ENCODE measurements at places on chromosomes 7 and 10. TPM values are rescaled to one million over a fixed set of nuclear protein-coding genes. Genes with fewer than 3 reads are reported as not detected.

DNA sequence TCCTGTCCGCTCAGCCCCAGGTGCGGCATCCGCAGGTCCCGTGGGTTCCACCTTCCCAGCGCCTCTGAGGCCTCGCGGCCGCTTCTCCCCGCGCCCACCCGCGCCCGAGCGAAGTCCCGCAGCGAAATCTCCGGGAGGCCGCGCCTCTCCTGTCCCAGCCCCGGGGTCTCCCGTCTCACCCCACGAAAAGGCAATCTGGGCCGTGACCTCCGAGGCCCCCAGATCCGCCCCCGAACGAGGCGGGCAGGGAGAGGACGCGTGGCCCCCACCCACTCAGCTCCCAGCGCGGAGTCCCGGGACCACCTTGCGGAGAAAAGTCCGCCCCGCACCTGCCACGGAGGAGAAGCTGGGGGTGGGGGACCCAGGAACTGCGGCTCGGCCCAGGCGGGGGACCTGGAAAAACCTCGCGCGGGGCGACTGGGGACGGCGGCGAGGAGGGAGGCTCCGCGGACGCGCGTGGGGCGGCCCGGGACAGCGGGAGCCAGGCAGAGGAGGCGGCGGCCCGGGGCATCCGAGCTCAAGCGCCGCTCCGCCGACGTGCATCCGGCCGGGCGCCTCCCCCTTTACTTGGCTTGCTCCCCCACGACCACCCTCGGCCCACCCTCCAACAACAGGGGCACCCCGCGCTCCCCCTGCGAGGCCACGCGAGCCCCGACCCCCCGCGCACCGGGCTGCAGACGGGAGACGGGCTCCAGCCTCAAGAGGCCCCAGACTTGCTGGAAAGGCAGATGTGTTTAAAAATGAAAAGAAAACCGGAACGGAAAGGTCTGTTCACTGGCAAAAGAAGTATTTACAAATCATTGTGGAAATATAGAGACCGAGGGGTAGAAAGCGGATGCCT is 33.0 kb upstream of the RNF32 start:
- no peak overlapping the region for H3K27ac ChIP-seq
- peaks cover 7% of the 10 kb centered on the region for H3K4me1 ChIP-seq
- H3K4me3 ChIP-seq: no peak overlapping the region
- H3K36me3 ChIP-seq: no peaks in the 10 kb centered on the region
- H3K27me3 ChIP-seq: peaks cover 37% of the 10 kb centered on the region
- DNase-seq: peak; percentile 13

DNA sequence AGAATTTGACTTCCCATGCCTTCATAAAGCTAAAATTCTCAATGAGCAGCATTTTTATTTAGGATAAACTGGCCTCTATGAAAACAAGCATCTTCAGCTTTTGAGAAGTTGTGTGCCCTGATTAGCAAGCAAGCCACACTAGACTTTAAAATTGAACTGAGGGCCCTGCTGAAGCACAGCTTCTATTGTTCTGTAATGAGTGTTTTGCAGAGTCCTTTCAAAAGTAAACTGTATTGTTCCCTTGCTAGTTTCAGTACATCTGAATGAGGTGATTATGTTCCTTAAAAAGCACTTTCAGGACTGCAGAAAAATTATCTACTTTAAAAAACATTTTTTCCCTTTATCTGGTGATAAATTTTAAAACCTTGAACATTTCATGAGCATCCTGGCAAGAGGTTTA is 113.3 kb upstream of the PRPS1L1 start:
- no peaks in the 10 kb centered on the region for H3K4me1 ChIP-seq
- H3K27me3 ChIP-seq: no peaks in the 10 kb centered on the region
- DNase-seq: no peak
- no peak overlapping the region for H3K27ac ChIP-seq

- H3K36me3 ChIP-seq: no peaks in the 10 kb centered on the region
- H3K4me1 ChIP-seq: no peaks in the 10 kb centered on the region
- no peak overlapping the region for H3K4me3 ChIP-seq
- H3K27ac ChIP-seq: no peak overlapping the region
Observed at GRCh38 chr7:70790215-70791073, 341.5 kb upstream of the GALNT17 start.

The PTPN20 gene
- 0.80 TPM for polyA plus RNA-seq
